ENCODE measurements at places on chromosomes 4 and X.

DNA sequence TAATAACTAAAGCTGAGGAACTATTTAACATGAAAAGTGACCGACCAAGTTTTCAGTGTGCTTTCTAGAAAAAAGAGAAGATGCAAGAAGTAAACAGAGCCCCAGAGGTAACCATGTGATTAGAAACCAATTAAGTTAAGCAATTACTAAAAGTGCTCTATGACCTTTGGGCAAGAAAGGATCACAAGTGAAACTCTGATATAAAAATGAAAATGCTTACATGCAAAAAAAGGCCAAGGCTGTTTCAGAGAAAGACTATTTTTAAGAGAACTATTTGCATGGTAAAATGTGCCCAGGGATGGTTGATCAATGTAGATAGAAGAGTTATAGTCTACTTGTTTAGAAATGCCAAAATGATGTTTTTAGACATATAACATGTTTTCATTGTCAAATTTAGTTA is 22.0 kb downstream of the KLHL15 start:
- DNase-seq, result no peak

GRCh38 chr4:62119195-62119594 is 919.1 kb downstream of the ADGRL3 start:
- no peak for DNase-seq

DNA sequence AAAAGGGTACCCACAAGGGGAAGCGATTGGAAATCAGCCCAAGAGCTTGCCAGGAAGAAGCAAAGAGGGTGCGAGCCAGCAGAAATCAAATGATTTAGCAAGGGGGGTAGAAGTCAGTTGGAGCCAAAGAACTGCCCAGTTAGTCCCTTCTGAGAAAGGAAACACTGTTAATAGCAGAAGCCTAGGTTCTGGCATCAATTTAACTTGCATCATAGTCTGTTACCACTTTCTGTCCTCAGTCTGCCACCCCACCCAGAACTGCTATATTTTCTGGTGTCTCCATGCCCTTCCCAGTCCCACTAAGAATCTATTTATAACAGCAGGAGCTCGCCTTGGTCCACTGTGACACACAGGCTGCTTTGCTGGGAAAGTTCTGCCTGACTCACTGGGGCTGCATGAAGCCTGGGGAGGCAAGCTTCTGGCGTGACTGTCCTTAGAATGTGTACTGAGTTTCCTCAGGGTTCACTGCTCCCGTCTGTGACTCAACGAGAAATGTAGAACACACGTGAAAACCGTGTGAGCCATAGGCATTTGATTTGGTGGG is 157.8 kb upstream of the TTC29 start:
- DNase-seq, result no peak

- no peak for DNase-seq
These were observed 102.5 kb downstream of the ZNF518B start for GRCh38 chr4:10354746-10355145.

DNA sequence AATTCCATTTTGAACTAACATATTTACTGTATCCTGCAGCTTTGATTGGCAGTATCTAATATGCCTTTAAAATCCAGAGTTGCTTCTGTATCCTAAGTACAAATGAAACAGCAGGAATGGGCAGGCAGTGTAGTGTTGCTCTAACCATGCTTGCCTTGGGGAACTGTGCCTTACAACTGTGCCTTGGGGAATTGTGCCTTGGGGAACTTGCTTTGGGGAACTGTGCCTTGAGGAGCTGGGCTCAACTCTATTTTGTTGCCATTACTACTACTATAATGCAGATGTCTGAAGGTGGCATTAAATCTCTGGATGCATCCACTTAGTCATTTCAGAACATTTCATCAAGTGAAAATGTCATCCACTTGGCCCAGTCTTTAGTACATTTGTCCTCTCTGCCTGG is 6.9 kb downstream of the CXCL3 start:
- no peak for DNase-seq

DNA sequence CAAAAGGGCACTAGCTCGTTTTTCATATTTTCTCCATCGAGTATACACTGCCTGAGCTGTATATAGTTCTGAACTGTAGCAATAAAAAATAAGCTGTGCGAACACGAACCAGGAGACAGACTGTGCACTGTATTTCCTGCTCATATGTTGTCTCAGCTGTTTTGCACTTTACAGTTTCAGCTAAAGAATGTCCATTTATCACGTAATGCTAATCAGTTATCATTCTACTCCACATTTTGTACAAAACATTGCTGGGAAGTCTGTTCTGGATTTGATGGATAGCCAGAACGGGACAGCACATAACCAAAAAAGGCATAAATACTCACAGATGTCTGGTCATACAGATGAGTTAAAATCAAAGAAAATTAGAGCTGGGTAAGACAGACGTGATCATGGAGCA is 315.5 kb upstream of the ADGRL3 start:
- no peak for DNase-seq

GRCh38 chrX:154368630-154369448 is 5.6 kb downstream of the FLNA start:
- peak; percentile 63 for DNase-seq

GRCh38 chrX:43456063-43456462 is 200.0 kb upstream of the MAOA start:
- DNase-seq, result no peak

DNA sequence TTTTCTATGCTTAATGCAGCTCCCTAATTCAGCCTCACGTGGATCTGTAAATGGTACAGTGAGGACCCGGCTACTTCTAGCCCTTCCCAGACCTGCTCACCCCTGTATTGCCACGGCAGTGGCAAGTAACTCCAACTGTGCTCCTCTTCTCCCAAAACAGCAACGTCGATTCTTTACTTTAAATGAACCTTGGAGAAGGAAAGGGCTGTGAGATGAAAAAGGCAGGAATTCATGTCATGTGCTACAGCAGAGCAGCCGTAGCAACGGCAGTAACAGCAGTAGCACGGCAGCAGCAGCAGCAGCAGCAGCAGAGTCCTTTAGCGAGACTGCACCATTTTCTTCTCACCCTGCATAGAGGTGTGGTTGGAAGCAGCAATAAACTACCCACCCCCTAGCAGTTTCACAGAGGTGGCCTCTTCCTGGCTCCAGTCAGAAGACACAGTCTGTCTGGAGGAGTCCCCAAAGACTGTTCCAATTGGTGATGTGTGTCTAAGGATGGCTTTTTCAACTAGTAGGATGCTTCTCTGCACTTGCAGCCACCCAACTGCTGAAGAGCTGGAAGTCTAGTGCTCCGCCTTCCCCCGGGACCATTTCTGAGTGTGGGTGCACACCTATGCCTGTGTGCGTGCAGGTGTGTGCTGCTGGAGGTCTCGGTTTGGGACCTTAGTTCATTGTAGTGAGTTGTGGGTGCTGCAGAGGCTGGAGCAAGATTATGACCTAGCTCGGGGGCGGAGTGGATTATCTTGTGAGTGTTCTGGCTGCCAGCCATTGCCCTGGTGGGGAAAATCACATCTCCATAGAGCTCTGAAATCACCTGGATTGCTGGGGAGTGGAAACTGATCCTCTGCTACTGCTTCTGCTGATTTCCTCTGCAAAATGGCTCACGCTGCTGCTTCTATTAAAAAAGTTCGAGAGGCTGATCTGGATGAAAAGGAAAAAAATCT is 67.2 kb downstream of the ANK2 start:
- no peak for DNase-seq

DNA sequence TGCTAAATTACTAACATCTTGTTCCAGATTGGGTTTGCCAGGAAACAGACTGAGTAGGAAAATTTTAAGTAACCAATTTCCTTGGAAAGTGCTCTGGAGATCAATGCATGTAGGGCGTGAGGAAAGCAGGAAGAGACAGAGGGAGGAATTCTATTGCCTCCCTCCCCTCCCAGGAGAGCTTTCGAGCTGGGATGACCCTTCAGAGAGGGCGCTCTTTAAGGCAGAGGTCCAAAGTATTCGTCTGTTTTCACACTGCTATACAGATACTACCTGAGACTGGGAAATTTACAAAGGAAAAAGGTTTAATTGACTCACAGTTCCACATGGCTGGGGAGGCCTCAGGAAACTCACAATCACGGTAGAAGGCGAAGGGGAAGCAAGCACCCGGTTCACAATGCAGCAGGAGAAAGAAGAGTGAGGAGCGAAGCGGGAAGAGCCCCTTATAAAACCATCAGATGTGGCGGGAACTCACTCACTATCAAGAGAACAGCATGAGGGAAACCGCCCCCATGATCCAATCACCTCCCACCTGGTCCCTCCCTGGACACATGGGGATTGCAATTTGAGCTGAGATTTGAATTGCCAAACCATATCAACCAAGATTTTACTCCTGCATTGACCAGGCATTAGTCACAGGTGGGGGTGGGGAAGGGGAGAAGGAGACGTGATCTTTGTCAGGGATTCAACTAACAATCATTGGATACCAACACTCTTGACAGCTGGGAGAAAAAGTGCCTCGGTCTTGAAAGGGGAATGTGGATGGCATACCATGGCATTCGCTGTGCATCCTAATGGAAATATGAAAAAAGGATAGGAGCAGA is 63.8 kb downstream of the SLITRK2 start:
- DNase-seq, result no peak

GRCh38 chr4:10198365-10198764 is 81.8 kb upstream of the WDR1 start:
- DNase-seq, result no peak

DNA sequence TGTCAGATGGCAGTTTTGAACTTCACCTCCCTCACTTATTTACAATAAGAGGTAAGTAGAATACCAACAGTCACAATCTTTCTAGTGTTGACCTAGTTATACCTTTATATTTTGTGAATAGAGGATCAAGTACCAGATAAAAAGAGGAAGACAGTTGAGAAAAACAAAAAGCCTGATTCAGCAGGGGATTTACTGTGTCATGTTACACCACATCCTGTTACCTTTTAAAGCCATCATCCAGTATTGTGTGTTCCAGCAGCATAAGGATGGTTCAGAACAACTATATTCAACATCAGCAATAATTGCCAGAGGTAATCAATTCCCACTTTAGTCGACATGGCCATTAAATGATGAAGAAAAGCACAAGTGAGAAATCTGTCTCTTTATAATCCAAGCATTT is 21.3 kb upstream of the CXCL6 start:
- no peak for DNase-seq

GRCh38 chr4:7398104-7398423 is 36.7 kb downstream of the PSAPL1 start:
- no peak for DNase-seq

GRCh38 chr4:174193438-174194374 is 89.8 kb downstream of the FBXO8 start:
- no peak for DNase-seq

- peak; percentile 69 for DNase-seq
These were observed 623.8 kb upstream of the DIPK2B start for GRCh38 chrX:45824471-45824870.

- no peak for DNase-seq
These were observed 7.1 kb upstream of the RGS12 start for GRCh38 chr4:3285558-3286334.

GRCh38 chrX:132413459-132413858 is 75.4 kb downstream of the MBNL3 start:
- peak; percentile 55 for DNase-seq

- peak; percentile 45 for DNase-seq
These were observed 2.6 kb downstream of the HCCS start for GRCh38 chrX:11113731-11114130.

- no peak for DNase-seq
These were observed 112.6 kb upstream of the LCORL start for GRCh38 chr4:18134111-18134510.

DNA sequence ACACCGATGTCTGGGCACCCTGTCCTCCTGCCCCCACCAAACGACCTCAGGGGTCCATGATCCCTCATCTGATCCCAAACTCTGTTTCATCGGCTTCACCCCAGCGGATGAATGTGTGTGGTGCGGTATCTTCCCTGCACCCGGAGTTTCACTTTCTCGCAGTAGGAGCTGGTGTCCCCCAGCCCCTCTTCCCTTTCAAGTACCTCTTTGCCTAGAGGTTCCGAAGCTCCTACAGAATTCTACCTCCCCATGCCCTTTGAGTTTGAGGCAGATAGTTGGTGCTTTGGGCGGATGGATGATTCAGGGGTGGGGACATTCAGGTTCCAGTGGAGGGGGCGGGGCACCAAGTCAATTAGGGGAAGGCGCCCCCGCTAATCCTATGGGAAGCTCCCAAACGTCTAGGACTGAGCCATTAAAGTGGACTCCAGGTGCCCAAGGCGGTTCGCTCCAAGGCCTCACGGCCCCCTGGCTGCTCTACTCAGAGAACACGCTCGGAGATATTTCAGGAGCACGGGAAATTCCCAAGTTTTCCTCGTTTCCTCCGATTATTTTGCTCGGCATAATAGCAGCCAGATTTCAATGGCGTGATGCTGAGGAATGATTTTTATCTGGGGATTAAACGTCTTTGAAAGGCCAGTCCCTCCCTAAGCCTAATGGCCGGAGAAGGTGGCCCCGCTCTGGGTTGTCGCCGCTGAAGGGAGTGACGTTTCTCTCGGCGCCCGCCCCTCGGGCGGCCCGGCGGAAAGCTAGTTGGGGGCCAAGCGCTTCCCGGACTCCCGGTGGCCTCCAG is 1.3 kb downstream of the MSX1 start:
- DNase-seq, result peak; percentile 51

- no peak for DNase-seq
These were observed 344.0 kb downstream of the CENPC start for GRCh38 chr4:67201334-67201733.

DNA sequence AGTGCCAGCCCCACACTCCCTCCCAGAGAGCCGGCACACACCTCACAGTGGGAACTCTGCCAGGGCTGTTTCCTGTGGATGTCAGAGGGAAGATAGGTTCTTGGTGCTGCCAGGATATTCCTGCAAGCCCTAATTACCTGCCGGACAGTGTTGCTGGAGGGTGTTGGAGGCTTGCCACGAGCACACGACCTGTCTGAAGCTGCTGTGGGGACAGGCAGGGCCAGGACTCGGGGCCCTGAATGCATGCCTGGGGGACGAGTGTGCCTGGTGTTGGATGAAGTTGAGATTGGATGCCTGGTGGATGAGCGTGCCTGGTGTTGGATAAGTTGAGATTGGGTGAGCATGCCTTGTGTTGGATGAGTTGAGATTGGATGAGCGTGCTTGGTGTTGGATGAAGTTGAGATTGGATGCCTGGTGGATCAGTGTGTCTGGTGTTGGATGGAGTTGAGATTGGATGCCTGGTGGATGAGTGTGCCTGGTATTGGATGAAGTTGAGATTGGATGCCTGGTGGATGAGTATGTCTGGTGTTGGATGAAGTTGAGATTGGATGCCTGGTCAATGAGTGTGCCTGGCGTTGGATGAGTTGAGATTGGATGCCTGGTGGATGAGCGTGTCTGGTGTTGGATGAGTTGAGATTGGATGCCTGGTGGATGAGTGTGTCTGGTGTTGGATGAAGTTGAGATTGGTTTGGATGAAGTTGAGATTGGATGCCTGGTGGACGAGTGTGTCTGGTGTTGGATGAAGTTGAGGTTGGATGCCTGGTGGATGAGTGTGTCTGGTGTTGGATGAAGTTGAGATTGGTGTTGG is 23.2 kb upstream of the UVSSA start:
- no peak for DNase-seq

- DNase-seq, result peak; percentile 77
These were observed 16.4 kb downstream of the SMIM10L2A start for GRCh38 chrX:135437867-135438733.

- DNase-seq, result no peak
These were observed 141.5 kb downstream of the MAGEB17 start for GRCh38 chrX:16308773-16309172.

DNA sequence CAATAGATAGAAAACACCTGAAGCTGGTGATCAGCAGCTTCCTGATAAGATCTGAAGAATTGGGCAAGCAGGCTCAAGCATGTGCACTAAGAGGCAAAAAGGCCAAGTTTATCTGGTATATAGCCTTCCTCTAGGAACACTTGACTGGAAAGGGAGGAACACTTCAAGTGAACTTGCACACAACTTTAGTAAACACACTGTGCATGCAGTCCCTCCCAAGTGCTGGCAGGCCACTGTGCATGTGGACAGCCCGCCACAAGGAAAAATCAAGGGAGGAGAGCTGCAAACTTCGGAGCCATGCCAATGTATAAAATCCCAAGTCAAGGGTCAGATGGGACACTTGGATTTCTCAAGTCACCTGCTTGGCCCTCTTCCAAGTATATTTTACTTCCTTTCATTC is 645.8 kb upstream of the NDST4 start:
- DNase-seq, result peak; percentile 27

Measured in Karpas-422 (cell line).